ENCODE measurements at places on chromosomes 2 and 18. TPM values are rescaled to one million over a fixed set of nuclear protein-coding genes. Genes with fewer than 3 reads are reported as not detected.

- H3K36me3 ChIP-seq, result no peaks in the 10 kb centered on the region
- DNase-seq, result no peak
- H3K27ac ChIP-seq, result no peak overlapping the region
- H3K4me3 ChIP-seq, result no peak overlapping the region
- H3K4me1 ChIP-seq, result no peaks in the 10 kb centered on the region
These were observed 139.0 kb upstream of the LINC00305 start for GRCh38 chr18:64287926-64288325.

DNA sequence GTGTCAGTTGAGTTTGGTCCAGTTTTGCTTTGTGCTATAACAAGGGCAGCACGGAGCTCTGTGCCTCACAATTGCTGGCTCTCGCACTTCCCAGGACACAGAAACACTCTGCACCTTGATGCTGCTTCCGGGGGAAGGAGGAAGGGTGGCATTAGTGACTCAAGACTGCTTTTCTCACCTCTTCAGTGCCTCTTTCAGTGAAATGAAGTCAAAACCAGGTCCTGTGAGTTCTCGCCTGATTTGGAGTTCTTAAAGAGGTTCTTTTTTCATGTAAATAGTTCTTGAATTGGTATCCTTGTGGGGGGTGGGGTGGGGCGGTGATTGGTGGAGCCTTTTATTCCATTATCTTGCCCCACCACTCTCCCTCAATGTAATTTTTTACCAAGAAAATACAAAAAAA is 91.5 kb upstream of the MYT1L start:
- H3K27ac ChIP-seq, result no peak overlapping the region
- no peaks in the 10 kb centered on the region for H3K4me1 ChIP-seq
- H3K36me3 ChIP-seq, result no peaks in the 10 kb centered on the region
- DNase-seq, result no peak
- no peak overlapping the region for H3K4me3 ChIP-seq

GRCh38 chr2:240839152-240840143 is 19.4 kb upstream of the KIF1A start:
- no peak overlapping the region for H3K4me3 ChIP-seq
- H3K4me1 ChIP-seq, result no peaks in the 10 kb centered on the region
- peaks cover 12% of the 10 kb centered on the region for H3K27me3 ChIP-seq
- DNase-seq, result no peak

DNA sequence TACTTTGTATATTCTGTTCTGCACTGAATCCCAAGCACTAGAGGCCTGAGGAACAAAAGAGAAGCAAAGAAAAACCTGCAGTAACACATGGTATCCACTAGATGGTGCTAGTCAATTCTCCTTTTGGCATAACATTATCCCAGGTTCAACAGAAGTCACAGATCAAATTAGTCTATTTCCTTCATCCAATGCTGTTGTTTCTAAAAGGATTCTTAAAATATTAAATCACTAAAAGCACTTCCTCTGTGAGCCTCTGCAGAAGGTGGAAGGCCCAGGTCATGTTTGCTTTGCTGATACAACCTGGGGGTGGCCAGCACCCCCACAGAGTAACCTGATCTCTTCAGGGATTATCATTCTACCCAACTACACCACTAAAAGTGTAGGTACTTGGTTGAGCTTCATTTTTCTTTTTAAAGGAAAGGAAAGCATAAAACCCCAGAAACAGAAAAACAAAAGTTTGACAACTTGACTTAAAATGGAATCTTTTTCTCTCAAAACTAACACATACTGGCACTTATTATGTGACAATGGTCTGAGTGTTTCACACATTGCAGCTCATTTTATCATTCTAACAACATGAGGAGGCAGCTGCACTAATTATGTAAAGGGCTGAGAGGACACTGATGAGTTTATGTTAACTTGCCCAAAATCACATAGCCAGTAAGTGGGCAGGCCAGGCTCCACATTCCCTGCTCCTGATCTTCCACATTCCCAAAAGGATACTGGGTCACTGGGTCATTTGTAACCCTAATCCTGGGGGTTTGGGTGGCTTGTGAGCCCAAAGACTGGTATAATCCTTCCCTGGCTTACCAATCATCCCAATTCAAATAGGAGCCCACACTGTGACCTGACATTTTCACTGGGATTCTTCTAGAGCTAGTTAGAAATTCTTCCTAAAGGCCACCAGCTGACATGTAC is 66.8 kb upstream of the DNER start:
- no peak overlapping the region for H3K27ac ChIP-seq
- H3K36me3 ChIP-seq, result peaks cover 53% of the 10 kb centered on the region

Gene RAD51AP2
- not detected for total RNA-seq

DNA sequence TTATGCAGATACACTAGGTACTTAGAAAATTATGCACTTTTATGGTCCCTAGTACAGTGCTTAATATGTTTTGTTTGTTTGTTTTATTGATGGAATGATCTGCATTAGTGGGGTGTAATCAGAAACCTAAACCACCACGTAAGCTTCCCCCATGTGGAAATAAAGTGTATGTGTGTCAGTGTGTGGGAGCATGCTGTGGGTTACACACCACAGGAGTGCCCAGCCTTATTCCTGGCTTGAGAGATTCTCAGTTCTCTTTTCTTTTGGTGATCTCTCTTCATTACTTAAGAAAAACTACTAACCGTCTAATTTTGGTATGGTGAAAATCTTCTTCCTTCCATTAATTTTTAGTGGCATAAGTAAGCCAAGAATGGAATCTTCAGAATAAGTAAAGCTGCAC is 398.6 kb downstream of the DCDC2C start:
- H3K36me3 ChIP-seq, result no peaks in the 10 kb centered on the region
- H3K27ac ChIP-seq, result no peak overlapping the region
- H3K4me1 ChIP-seq, result no peaks in the 10 kb centered on the region
- H3K27me3 ChIP-seq, result no peaks in the 10 kb centered on the region
- no peak for DNase-seq

- no peak for DNase-seq
- H3K36me3 ChIP-seq, result no peaks in the 10 kb centered on the region
- H3K4me3 ChIP-seq, result no peak overlapping the region
- no peak overlapping the region for H3K27ac ChIP-seq
- peaks cover 23% of the 10 kb centered on the region for H3K27me3 ChIP-seq
These were observed 11.4 kb downstream of the SERPINB5 start for GRCh38 chr18:63488160-63488559.

Gene GYPC
- 163 TPM for total RNA-seq

GRCh38 chr2:217462121-217462520 is 540.7 kb downstream of the TNS1 start:
- DNase-seq, result no peak
- H3K4me1 ChIP-seq, result no peaks in the 10 kb centered on the region
- no peak overlapping the region for H3K27ac ChIP-seq
- no peaks in the 10 kb centered on the region for H3K27me3 ChIP-seq

DNA sequence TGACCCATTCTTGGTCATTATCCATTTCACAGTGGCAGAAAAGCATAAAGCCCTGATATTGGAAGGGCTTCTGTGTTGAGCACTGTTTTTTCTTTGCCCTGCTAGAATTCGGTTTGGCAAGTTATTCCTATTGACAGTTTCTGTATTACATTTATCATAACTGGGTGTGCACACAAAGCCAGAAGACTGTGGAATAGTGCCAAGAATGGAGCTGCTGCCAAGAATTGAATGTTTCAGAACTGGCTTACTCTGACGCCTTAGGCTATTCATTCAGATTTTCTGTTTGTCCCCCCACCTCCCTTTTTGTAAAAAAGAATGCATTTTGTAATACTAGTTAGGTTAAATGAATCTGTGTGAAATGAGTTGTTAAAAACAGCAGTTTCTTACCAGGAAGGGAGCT is 12.7 kb downstream of the KDM3A start:
- no peak overlapping the region for H3K27ac ChIP-seq
- no peak overlapping the region for H3K4me3 ChIP-seq
- peaks cover 7% of the 10 kb centered on the region for H3K4me1 ChIP-seq
- H3K36me3 ChIP-seq, result peaks cover 85% of the 10 kb centered on the region

Measured in activated CD8-positive, alpha-beta T cell treated with anti-CD3 and anti-CD28 coated beads, Interleukin-2, amount 10 ng/mL, durations not matched to agents 7 days and 5 days (primary cell).